Upper lobe of left lung (tissue), 6 donors: ENCODE measurements at places on chromosomes 16 and 17.

DNA sequence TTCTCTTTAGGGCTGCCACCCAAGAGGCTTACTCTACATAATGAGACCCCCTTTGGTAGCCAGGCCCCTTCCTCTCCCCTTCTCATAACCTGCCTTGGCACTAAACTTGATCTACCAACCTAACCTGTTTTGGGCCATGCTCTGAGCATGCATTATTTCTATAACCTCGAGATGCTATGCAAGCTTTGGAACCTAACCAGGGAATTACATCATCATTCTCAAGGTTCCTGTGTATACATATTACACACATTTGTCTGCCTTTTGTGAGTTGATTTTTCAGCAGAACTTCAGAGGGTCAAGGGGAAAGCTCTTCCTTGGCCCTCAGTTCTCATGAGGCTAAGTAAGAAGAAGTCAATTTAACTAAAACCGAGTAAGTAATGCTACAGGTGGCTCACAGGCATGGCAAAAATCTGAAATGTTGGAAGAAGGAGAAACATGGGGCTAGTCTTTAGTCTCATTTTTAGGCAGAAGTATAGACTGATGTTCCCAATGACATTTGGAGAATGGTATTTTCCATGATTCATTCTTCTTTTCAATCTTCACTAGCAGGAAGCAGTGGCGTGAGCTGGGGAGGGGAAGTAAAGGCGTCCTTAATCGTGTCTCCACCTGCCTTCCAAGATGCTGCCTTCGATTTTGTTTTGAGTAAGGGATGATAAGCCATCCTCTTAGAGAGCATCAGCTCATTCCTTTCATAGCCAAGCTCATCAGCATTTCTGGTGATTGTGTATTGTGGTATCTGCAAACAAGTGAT is 308.4 kb downstream of the ABCC12 start:
- H3K4me3 ChIP-seq = no peak overlapping the region
- H3K36me3 ChIP-seq = no peaks in the 10 kb centered on the region
- no peak overlapping the region for H3K27ac ChIP-seq
- DNase-seq = no peak

- H3K27ac ChIP-seq = no peak overlapping the region
- DNase-seq = no peak
- no peaks in the 10 kb centered on the region for H3K27me3 ChIP-seq
- no peaks in the 10 kb centered on the region for H3K4me1 ChIP-seq
- no peak overlapping the region for H3K4me3 ChIP-seq
Observed at GRCh38 chr16:11431915-11432465, 86.7 kb downstream of the RMI2 start.

DNA sequence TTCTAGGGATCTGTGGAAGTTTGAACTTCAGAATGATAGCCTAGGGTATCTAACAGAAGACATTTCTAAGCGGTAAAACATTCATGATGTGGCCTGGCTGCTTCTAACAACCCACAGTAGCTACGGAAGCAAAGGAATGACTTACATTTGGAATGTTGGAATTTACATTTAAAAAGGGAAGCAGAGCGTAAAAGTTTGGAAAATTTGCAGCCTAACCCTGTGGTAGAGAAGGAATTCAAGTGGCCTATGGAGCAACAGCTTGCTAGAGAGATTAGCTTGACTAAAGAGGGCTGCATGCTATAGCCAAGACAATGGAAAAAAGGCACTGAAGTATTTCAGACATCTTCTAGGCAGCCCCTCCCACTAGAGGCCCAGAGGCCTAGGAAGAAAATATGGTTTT is 50.1 kb downstream of the HNF1B start:
- H3K4me3 ChIP-seq = no peak overlapping the region
- no peaks in the 10 kb centered on the region for H3K27me3 ChIP-seq
- DNase-seq = no peak
- H3K27ac ChIP-seq = no peak overlapping the region
- H3K4me1 ChIP-seq = no peaks in the 10 kb centered on the region

DNA sequence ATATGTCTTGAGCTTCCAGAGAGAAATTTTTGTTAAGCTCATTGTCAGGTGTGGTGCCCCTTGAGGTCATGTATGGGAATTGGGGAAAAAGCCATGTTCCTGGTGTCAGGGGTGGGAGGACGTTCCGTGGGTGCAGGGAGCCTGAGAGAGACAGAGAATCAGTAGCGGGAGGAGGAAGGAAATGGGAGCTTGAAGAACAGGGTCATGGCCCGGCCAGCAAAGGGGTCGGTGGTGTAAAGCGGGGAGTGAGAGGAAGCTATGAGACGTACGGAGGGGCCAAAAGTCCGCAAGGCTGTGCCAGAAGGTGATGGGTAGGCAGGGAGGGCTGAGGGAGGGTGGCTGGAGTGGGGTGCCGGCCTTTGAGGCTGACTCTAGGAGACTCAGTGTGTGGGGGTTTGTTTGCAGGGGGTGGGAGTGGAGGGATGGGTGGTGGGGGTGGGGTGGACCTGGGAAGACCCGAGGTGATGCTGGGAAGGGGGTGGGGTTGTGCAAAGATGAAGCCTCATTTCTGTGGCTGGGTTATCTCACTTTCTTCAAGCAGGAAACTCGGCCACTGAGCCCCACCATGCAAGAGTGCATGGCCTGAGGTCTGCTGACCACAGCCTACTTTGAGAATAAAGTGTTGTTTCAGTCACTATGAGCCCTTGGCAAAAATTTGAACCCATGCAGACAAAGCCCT is 63.6 kb downstream of the PLCG2 start:
- DNase-seq = no peak
- H3K27me3 ChIP-seq = no peaks in the 10 kb centered on the region
- H3K4me3 ChIP-seq = no peak overlapping the region
- no peaks in the 10 kb centered on the region for H3K36me3 ChIP-seq

- no peaks in the 10 kb centered on the region for H3K36me3 ChIP-seq
- no peaks in the 10 kb centered on the region for H3K27me3 ChIP-seq
- peak overlapping the region; percentile 95 for H3K27ac ChIP-seq
Observed at GRCh38 chr17:42016411-42016831, 818 bp downstream of the DNAJC7 start.

DNA sequence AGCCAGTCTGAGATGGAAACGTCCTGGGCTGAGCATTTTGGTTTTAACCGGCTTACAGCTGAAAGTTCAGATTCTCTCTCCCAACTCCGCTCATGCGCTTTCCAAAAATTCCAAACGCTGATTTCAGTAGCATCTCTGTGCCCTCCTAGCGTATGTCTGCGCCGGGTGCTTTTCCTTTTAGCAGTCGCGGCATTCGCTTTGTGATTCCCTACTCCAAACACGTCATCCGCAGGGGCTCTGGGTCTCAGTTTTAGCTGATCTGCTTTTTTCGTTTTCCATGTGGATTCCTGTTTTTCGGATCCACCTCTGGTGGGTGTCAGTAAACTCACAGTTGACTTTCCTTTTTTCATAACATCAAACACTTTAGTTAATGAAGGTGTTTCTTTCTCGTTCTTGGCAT is 22.1 kb upstream of the TVP23A start:
- no peak overlapping the region for H3K27ac ChIP-seq
- no peaks in the 10 kb centered on the region for H3K36me3 ChIP-seq
- H3K27me3 ChIP-seq = no peaks in the 10 kb centered on the region
- DNase-seq = no peak
- H3K4me3 ChIP-seq = no peak overlapping the region

- peak; percentile 57 for DNase-seq
- H3K36me3 ChIP-seq = no peaks in the 10 kb centered on the region
- no peaks in the 10 kb centered on the region for H3K27me3 ChIP-seq
- H3K4me1 ChIP-seq = peaks cover 26% of the 10 kb centered on the region
Observed at GRCh38 chr16:3498988-3499387, 1.8 kb upstream of the CLUAP1 start.

GRCh38 chr16:3485821-3486505 is 9.3 kb downstream of the C16orf90 start:
- H3K36me3 ChIP-seq = peaks cover 34% of the 10 kb centered on the region
- H3K27me3 ChIP-seq = no peaks in the 10 kb centered on the region
- H3K4me1 ChIP-seq = peaks cover 2% of the 10 kb centered on the region
- no peak overlapping the region for H3K4me3 ChIP-seq
- DNase-seq = no peak
- no peak overlapping the region for H3K27ac ChIP-seq

GRCh38 chr16:30934827-30935557 is 11.6 kb downstream of the FBXL19 start:
- H3K4me3 ChIP-seq = no peak overlapping the region
- H3K36me3 ChIP-seq = peaks cover 9% of the 10 kb centered on the region
- peaks cover 11% of the 10 kb centered on the region for H3K4me1 ChIP-seq
- DNase-seq = peak; percentile 49

DNA sequence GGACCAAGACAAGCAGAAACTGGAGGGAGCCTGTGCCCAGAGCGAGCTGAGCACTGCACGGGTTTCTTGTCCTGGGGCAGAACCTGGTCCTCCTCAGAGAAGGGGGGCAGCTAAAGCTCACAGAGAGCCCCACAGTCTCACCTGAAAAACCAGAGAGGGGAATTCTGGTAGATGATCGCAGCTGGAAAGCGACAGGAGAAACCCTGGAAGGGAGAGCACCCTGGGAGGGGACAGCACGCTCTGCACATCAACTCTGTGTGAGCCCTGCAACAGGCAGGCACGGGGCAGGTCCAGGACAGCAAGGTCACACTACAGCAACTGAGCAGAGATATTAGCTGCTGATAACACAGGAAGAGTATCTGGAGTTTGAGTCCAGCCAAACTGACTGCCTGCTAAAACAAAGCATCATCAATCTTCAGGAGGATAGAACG is 18.2 kb downstream of the ZCCHC14 start:
- no peaks in the 10 kb centered on the region for H3K36me3 ChIP-seq
- no peaks in the 10 kb centered on the region for H3K27me3 ChIP-seq
- H3K4me1 ChIP-seq = peaks cover 22% of the 10 kb centered on the region
- no peak overlapping the region for H3K27ac ChIP-seq

DNA sequence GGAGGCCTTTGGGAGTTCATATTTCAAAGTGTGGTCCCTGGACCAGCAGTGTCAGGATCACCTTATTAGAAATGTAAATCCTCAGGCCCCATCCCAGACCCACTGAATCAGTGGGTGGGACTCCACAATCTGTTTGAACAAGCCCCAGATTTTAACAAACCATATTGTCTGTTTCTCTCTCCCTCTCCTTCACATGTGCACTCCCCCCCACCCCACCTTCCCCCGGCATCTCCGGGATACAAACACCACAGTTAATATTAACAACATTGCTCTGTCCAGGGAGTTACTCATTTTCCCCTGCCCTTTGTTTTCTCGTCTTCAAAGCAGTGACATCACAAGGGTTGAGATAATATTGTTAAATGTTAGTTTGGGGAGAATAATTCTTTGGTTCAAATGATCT is 127.3 kb downstream of the KATNIP start:
- no peaks in the 10 kb centered on the region for H3K4me1 ChIP-seq
- H3K27ac ChIP-seq = no peak overlapping the region
- H3K27me3 ChIP-seq = no peaks in the 10 kb centered on the region
- no peak overlapping the region for H3K4me3 ChIP-seq

DNA sequence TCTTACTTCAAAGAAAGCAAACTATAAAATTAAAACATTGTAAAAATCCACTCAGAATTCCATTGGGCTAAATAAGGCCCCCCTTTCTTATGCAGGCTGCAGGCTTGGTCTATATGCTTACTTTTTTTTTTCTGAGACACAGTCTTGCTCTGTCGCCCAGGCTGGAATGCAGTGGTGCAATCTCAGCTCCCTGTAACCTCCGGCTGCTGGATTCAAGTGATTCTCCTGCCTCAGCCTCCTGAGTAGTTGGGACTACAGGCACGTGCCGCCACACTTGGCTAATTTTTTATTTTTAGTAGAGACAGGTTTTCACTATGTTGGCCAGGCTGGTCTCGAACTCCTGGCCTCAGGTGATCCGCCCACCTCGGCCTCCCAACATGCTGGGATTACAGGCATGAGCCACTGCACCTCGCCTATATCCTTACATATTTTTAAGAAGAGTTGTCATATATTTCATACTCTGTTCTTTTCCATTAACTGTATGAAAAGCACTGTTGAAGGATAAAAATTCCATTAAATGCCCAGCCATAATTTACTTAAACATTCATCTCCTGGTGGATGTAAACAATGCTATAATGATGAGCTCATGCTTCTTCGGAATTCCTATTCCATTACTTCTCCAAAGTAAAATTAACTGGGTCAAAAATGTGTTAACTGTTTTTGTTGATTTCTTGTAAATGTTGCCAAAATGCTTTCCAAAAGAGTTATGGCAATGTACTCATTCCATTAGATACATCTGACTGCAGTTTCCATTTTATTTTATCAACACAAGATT is 17.8 kb downstream of the SNN start:
- DNase-seq = no peak
- H3K4me3 ChIP-seq = no peak overlapping the region
- no peak overlapping the region for H3K27ac ChIP-seq
- H3K36me3 ChIP-seq = peaks cover 56% of the 10 kb centered on the region

DNA sequence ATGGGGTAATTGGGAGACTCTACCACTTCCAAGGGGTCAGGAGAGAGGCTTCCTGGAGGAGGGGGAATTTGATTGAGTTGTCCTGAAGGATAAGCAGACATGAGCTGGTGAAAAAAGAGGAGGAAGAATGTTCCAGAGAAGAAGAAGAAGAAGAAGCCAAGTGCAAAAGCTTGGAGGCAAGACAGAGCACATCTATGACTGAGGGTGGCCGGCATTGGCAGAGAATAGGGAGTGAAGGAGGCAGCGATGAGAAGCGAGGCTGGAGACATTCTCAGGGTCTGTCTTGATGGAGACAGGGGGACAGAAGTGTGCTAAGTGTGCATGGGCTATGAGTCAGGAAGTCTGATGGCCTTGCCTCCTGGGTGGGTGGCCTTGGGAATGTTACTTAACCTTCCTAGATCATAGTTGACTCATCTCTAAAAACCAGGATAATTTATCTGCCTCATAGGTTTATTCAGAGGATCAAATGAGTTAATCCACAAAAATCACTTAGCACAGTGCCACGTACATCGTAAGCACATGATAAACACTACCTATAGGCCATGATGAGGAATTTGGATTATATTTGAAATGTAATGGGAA is 171.7 kb downstream of the ABCC12 start:
- H3K36me3 ChIP-seq = no peaks in the 10 kb centered on the region
- H3K4me3 ChIP-seq = no peak overlapping the region
- H3K27me3 ChIP-seq = no peaks in the 10 kb centered on the region

DNA sequence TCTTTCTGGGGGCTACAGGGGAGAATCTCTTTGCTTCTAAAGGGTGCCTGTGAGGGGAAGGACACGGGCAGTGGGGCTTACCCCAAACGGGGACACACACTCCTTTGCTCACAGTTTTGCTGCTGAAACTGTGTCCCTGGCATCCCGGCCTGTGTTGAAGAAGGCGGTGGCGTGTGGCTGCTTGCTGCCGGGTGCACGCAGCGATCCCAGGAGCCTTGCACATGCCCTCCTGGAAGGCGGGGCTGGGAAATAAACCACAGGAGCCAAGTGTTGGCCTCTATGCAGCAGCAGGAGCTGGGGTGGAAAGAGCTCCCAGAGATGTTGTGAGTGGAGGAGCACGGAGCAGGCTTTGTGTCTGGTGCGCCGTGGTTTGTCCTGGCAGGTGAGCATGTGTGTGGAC is 131.0 kb upstream of the CIBAR2 start:
- no peak overlapping the region for H3K27ac ChIP-seq
- H3K4me3 ChIP-seq = no peak overlapping the region
- no peaks in the 10 kb centered on the region for H3K36me3 ChIP-seq
- peaks cover 3% of the 10 kb centered on the region for H3K4me1 ChIP-seq
- no peak for DNase-seq
- H3K27me3 ChIP-seq = no peaks in the 10 kb centered on the region

GRCh38 chr16:86110134-86110533 is 211.2 kb downstream of the IRF8 start:
- H3K27me3 ChIP-seq = no peaks in the 10 kb centered on the region
- H3K4me3 ChIP-seq = no peak overlapping the region
- no peak overlapping the region for H3K27ac ChIP-seq
